ENCODE measurements at places on chromosomes 4 and X.

DNA sequence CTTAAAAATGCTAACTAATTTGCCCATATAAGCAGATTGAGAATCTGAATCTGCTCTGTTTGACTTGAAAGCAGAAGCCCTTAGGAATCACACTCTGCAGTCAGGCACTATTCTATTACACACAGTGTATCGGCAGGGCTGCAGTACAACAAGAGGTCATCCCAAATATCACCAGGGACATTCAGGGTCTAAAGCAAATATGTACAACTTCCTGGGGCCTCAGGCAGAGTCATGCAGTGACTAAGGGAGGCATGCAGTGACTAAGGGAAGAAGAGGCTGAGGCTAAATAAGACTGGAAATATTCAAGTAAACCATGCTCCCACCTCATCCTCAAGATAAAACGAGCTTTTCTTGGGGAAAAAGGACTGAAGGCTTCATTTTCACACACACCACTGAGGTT is 20.9 kb downstream of the MAPK10 start:
- DNase-seq = no peak

DNA sequence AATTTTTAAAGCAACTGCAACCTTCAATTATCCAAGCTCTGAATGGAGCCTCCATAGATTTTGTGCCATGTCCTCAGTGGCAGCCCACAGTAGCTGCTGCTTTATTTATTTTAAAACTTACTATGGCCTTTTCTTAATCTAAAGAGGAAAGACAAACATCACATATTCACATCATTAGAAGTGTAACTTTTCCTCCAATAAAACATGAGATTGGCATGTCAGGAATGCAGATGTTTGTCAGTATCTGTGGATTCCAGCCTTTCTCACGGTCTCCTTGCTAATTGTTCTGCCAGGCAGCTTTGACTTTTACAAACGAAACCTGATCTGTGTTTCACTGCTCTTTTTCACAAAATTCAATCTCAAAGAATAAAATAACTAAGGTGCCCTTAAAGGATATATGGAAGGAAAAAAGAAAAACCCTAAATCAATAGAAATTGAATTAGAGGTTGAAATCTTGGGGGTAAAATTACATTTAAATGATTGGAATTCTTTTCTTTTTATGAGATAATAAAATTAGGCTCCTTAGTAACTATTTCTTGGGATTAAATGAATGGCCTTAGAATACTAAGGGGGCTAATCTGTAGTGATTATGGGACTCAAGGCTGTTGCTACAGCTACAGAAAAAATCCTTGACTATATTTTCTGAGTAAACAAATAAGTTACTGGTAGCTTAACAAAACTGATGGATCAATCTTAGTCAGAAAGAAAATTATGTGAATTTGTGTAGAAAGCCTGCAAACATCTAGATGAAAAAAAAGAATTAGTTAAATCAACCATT is 151.3 kb downstream of the RTL9 start:
- no peak for DNase-seq

- no peak for DNase-seq
These were observed 203.0 kb upstream of the CNKSR2 start for GRCh38 chrX:21171181-21171580.

- DNase-seq = no peak
These were observed 34.8 kb downstream of the POLA1 start for GRCh38 chrX:24728530-24728929.

GRCh38 chrX:15366506-15367352 is 17.5 kb downstream of the VEGFD start:
- no peak for DNase-seq

DNA sequence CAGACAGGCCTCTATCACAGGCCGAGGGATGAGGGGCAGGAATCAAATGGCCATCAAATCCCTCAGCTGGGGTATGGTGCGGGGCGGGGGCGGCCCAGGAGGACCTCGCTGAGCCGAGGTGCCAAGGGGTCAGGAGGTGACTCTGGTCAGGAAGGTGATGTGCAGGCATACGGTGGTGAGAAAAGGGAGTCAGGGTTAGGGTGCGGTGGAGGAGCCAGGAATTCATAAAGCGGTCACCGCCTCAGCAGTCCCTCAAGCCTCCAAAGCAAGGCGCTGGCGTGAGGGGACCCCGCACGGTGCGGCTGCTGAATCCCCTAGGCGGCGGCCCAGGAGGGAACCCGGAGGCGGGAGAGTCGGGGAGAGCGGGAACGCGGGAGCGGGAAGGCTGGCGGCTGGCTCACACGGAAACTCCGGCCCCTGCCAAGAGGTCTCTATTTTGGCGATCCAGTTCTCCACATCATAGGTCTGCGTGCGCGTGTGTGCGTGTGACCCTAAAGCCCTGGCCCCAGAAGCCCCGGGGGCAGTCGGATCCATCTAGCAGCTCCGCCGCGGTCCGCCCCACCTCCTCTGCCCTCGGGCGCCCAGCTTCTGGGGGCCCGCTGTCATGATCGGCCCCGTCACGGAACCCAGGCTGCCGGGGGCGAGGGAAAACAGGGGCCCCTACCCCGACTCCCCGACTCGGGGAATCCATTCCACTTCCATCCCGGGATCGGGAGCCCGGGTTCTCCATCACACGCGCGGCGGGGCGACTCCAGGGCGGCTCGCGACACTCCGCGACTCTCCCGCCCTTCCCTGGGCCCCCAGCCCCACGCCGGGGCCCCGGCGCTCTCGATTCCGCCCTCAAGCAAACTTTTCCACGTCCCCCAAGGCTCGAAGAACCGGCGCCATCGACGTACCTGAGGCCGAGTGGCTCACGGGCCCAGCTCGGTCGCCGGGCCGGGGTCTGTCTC is 593 bp downstream of the ELF4 start:
- no peak for DNase-seq

- DNase-seq = peak; percentile 8
These were observed 5.7 kb downstream of the ZNF275 start for GRCh38 chrX:153339662-153340061.

- no peak for DNase-seq
These were observed 12.9 kb downstream of the DIPK2B start for GRCh38 chrX:45187731-45188130.

- DNase-seq = no peak
These were observed 88.8 kb upstream of the PCDH18 start for GRCh38 chr4:137621056-137621455.

DNA sequence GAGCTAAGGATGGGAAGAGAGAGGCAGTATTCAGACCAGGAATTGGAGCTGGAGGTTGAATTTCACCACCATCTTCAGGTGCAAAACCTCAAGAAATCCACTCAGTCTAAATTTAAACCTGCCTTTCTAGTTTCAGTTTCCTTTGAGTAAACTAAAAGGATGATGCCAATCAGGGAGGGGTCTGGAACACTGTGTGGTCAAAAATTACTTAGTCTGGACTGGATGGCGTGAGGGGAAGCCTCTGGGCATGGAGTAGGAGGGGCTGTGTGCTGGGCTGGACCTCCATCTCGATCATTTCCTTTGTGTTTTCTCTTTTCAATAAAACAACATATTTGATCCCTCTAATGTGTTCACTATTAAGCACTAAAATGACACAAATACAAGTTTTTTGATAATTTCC is 120.1 kb downstream of the GC start:
- DNase-seq = no peak

- DNase-seq = no peak
These were observed 16.3 kb upstream of the PLCXD1 start for GRCh38 chrX:264634-265455.

DNA sequence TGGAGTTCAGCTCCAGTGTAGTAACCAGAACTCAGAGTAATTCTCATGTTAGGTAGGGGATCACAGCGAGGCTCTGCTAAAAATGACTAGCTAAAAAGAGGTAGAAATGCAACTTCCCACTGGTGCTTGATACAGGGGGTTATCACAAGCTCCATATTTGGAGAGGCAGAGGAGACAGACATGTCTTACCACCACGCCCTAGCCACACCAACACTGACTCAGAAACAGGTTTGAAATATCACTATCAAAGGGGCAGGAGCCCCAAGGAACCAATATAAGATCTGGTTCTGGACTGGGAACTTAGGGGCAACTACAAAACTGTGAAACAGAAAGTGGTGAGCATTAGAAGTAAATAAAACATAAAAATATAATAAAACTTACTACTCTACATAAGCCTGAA is 62.9 kb downstream of the IQCM start:
- DNase-seq = no peak

GRCh38 chr4:158906073-158906472 is 137.2 kb downstream of the FNIP2 start:
- DNase-seq = no peak

DNA sequence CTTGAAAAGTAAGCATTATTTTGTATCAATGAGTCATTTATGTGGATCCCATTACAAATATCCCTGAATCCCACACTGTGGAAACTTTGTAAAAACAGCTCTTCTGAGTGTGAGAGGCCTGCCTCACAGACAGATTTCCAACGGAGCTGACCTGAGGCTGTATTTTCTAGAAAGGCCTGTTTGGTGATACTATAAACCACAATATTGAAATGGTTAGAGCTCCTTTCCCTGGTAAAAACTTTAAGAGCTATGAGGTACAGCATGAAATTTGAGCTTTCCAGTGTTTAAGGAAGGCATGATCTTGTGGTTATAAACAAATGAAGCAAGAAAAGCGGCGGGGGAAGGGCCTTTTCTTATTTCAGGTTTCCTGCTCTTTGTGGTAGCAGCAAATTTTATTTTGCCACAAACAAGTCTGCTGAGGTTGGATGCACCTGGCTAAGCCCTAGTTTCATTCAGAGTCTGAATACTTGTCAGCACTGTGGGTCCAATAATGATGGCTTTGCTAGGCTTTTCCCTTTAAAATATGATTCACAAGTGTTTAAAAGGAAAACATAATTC is 86.8 kb upstream of the ETNPPL start:
- no peak for DNase-seq

DNA sequence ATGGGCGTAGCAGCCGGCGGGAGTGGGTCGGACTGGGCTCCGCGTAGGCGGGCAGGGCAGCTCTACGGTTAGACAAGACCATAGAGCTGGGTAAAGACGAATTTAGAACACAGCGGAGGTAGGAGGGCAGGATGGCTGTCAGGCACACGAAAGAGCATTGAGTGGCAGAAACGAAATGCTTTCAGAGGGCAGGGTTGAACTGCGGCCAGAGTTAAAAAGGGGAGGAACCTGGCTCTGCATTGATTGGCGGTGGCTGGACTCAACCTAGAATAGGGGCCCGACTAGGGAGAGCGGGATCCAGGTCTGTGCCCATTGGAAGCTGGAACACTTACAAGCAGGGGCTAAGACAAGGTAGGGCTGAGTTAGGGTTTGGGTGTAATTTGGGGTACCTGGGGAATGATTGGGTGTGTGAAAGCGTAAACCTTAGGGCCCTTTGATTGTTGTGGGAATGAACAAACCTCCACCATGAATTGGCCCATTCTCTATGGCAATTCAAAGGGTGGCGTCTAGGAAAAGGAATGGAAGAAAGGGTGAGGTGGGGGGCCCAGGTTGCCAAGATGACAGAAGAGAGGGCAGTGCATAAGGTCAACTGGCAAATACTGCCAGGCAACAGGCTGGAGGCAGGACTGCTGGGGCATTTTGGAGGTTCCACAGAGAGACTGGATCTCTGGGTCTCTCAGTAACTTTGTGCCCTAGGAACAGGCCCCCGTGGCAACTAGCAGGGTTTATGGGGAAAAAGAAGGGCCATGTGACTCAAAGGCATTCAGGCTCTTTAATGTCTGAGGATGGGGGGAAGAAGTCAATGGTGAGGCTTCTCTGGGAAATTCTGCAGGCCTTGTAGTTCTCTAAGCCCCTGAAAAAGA is 911 bp upstream of the ELK1 start:
- DNase-seq = no peak

DNA sequence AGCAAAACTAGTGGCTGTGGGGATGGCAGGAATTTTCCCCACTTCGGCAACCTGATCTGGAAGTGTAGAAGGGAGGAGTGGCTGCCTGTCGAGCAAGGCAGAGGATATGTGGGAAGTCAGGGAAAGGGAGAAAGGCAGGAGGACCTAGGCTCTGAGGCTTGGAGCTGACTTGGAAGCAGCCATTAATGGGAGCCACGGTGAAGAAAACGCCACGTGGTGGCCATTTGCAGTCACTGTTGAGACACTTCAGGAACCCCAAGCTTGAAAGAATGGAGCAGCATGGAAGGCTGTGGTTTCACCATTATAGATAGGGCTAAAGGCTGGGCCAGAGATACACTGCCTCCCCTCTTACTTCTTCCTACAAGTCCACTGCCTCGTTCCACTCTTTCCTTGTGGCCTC is 41.8 kb upstream of the MAML3 start:
- no peak for DNase-seq

GRCh38 chrX:2561456-2561855 is 60.7 kb upstream of the DHRSX start:
- DNase-seq = no peak

DNA sequence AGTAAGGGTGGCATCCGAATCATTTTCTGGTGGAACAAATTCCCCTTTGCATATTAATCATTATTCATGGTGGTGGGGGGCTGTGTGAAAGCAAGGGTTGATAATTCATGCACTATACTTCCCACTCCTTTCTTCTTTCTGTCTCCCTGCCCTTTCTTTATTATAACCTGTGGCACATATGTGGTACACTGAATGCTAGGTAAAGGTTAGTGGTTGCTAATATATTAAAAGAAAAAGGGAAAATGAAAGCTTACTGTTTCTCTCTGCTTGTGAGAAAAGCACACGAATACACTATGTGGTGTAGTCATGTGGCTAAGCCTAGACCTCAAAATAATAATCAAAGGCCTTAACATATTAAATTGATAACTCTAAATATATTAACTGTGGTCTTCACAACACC is 178.4 kb upstream of the RPS6KA3 start:
- no peak for DNase-seq

- DNase-seq = no peak
These were observed 19.9 kb upstream of the AR start for GRCh38 chrX:67523932-67524331.

DNA sequence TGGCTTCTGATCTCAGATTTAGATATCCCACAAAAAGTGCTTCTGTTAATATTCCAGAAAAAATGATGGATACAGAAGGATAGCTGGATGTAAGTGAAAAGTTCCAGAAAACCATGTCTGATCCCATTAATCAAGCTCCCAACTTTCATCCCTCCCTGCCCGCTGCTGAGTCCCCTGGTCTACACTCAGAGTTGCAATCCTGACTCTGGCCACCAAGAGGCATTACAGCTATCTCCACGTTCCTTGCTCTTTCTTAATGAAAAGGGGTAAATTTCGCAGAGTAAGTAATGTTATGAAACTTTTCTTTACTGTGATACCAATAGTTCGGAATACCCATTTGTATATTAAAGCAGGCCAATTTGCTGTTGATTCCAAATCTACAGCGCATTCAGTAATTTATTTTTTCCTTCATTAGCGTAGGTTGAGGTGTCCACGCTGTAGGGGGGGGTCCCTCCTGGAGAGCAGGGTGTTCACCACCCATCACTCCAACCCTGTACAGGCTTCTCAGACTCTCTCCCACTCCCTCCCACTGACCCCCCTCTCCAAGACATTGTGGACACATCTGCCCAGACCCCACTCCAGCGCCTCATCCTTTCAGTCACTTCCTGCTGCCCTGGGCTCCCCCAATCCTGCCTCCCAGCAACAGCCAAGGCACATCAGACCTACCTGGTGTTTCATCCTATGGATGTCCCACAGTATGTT is 55.1 kb downstream of the RAB40A start:
- peak; percentile 56 for DNase-seq

GRCh38 chrX:118179718-118180117 is 63.1 kb upstream of the KLHL13 start:
- no peak for DNase-seq

- DNase-seq = no peak
These were observed 45.7 kb downstream of the ZNF721 start for GRCh38 chr4:453267-453666.

GRCh38 chrX:1223242-1223600 is 10.8 kb upstream of the CRLF2 start:
- no peak for DNase-seq

Data from ecto neural progenitor cell (in vitro differentiated cells).